Cerebellar cortex (tissue), 1 donor: ENCODE measurements at places on chromosomes 12 and 14.

DNA sequence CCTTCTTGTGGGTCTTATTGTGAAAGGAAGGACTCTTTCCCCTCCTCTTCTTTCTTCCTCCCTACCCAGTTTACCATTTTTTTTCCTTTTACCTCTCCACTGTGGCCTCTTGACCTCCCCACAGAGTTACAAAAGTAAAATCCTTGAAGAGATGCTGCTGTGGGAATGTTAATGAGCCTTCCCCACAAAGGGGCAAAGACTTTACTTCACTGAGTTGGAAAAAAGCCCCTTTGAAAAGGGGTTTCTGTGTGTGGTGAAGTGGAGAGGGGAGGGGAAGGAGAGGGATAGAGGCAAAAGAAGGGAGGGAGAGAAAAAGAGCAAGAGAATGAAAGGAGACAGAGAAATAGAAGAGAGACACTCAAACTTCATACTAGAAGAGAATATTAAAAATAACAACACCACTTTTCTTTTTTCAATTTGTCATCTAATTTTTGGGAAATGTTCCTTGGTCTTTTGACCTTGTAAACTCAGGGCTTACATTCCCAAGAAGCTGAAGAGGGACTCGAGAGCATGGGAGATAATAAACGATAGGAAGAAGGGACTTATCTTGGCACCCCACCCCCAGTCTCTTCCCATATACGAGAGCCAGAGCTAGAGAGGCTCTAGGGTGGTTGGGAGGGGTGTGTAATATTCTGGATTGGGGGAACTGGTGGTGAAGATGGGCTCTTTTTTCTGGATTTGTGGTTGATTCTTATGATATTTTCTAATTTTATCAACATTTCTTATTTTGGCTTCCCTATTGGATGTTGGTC, 13.2 kb upstream of the SALL2 start:
- DNase-seq, result no peak

DNA sequence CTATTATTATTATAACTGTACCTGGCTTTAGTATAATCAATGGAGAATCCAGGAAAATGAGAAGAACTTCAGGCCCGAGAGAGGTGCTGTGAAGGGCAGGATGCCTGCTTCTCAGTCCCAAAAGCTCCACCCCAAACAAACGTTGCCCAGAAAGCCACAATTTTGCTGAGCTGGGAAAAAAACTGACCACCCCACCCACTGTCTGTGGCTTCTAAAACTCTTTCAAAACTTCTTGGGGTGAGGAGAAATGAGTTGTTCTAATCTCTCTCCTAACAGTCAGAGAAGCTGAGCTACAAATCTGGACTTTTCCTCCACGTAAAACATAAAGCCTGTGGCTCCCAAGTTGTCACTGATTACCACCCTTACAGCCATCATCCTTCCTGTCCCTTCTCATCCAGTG, 13.4 kb downstream of the VDR start:
- DNase-seq, result no peak

- DNase-seq, result peak; percentile 74
Measured at GRCh38 chr12:107130830-107131611, 37.7 kb upstream of the CRY1 start.

- DNase-seq, result no peak
Measured at GRCh38 chr12:110245369-110245772, 35.7 kb upstream of the ATP2A2 start.

GRCh38 chr12:16291032-16291431, 13.5 kb upstream of the SLC15A5 start:
- no peak for DNase-seq

GRCh38 chr12:62860501-62861411, 74.2 kb downstream of the PPM1H start:
- peak; percentile 62 for DNase-seq

DNA sequence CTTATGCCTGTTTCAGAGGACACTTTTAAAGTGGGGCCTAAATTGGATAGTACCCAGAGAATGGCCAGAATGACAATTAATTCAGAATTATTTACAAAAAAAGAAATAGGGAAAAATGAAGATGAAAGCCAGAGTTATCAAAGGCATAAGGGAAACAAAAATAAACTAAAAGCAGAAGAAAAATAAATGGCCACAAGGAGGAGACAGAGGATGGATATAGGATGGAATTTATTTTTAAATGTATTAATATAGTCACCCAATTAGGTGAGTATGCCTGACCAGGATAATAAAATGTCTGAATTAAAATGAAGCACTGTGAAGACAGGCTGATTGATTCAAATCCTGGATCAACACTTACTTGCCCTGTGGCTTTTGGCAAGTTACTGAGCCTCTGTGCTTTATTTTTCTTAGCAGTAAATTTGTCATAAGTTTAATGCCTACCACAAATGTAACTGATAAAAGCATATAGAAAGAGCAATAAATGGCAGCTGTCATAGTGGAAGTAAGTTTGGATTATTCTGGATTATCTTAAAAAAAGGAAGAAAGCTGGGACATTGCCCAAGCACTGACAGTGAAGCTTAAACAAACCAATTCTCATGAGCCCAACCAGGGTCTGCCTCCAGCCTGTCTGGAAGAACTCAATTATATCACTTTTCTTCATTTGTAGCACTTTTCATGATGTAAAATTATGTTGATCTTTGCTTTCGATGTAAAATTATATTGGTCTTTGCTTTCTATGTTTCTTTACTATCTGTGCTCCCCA, 3.5 kb downstream of the CLEC9A start:
- DNase-seq, result no peak

DNA sequence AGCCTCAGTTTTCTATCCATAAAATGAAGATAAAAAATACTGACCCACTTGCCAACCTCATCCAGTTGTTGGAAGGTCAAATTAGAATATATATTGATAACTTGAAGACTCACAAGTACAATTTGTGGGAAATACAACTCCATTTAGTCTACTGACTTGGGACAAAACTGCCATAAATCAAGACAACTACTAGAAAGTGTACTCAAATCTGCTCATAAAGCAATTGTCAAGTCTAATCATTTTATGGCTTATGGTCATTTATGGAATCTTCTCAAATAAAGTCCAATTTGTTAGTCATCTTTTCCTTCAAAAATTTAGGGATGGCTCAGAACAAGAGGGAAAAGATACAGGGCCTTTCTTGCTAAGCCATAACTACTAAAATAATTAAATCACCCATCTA, 7.0 kb downstream of the BTG1 start:
- DNase-seq, result no peak

- DNase-seq, result no peak
Measured at GRCh38 chr14:104357689-104358527, 219.5 kb downstream of the KIF26A start.

- peak; percentile 81 for DNase-seq
Measured at GRCh38 chr12:3154006-3154405, 76.8 kb downstream of the TSPAN9 start.

DNA sequence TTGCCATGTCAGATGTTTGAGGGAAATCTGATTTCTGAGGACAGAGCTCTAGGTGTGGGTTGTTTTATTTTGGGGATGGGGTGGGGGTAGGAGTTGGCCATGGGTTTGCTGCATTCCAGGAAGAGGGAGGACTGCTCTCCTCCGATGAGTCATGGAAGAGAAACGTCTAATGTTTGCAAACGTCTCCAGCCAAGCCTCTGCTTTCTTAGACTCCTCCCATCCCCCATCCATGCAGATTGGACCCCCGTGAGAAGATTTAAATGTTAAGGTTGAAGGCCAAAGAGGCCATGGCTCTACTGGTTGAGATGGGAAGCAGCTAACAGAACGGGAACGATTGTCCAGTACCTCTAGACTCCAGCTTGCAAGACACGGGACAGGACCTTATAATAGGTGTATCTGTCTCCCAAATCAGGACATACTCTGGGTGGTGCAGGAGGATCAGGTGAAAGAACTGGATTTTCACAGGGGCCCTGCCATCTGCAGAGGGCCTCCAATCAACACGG, 11.4 kb upstream of the ATP2A2 start:
- no peak for DNase-seq

- no peak for DNase-seq
Measured at GRCh38 chr14:83923842-83924241, 1606.1 kb upstream of the FLRT2 start.

- DNase-seq, result no peak
Measured at GRCh38 chr12:67515679-67516340, 132.7 kb upstream of the DYRK2 start.

DNA sequence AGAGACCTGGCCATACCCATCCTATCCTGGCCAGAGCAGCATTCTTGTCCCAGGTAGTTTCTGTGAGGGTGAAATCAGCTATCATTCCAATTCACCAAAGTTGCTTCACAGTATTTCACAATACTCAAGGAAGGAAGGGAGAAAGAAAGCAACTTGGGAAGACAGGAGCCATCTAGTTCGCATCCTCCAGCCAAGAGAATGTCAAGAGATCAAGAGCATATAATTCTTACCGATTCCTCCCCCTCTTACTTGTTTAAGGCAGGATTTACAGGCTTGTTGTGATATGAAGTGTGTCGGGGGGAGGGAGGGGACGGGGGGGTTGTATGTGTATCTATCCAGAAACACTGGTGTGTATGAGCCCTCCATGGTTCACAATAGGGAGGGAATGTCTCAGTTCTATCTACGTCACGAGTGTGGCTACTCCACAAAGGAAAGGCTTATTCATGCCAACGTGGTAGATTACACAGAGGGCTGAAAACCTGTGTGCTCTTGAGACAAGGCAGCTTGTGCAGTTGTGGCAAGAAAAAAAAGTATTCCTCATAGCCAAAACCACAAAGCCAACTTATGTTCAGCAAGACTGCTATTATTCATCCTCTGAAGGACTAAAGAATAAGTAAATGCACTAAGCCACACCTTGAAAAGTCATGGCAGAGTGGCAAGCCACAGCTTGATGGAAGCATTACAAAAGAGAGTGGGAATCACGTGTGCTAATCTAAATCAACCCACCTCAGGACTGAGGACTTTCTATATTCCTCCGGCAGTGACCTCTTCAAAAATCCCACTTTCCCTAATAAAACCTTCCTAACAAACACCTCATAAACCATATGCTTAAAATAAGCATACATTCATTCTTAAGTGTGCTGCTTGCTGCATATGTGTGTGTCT, 35.0 kb downstream of the CORO1C start:
- no peak for DNase-seq

- peak; percentile 25 for DNase-seq
Measured at GRCh38 chr12:47705229-47705565, 633 bp downstream of the RPAP3 start.

GRCh38 chr14:23153851-23154796, 29.3 kb downstream of the SLC7A8 start:
- peak; percentile 95 for DNase-seq

- DNase-seq, result no peak
Measured at GRCh38 chr12:96326628-96327227, 73.5 kb downstream of the CDK17 start.

GRCh38 chr12:1911598-1912575, 6.6 kb downstream of the CACNA2D4 start:
- DNase-seq, result no peak

GRCh38 chr12:87618199-87618598, 411.0 kb downstream of the C12orf50 start:
- DNase-seq, result no peak

GRCh38 chr14:73814153-73814552, 37.5 kb upstream of the PTGR2 start:
- DNase-seq, result no peak

DNA sequence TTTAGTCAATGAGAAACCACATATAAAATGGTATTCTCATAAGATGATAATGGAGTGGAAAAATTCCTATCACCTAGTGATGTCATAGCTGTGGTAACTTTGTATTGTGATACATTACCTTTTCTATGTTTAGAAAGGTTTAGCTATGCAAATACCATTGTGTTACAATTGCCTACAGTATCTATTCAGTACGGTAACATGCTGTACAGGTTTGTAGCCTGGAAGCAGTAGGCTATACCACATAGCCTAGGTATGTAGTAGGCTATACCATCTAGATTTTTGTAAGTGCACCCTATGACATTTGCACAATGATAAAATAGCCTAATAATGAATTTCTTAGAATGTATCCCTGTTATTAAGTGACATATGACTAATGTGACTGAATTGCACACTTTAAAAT, 50.5 kb upstream of the CCDC196 start:
- DNase-seq, result no peak

DNA sequence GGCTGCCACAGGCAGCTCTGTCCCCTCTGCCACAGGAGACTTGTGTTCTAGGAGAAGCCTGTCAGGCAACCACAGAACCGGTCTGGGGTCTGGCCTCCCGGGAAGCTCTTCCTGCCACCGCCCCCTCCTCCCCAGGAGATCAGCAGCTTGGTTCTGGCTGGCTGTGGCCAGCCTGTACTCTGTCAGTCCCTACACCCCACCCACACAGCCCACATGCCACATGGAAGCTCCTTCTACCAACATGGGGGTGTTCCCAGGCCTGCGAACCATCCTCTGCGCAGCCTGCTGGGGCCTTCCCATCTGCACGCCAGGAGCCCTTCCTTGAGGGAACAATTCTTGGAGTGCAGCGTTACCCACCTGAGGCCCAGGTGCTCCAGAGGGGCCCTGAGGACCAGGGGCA, 16.8 kb downstream of the TMEM106C start:
- no peak for DNase-seq

DNA sequence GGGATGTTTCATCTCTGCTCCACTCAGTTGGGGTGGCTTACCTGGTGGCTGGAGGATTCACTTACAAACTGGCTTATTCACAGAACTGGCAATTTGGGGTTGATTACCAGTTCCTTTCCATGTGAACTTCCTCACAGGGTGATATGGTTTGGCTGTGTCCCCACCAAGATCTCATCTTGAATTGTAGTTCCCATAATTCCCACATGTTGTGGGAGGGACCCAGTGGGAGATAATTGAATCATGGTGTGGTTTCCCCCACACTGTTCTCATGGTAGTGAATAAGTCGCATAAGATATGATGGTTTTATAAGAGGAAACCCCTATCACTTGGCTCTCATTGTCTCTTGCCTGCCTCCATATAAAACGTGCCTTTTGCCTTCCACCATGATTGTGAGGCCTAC, 26.9 kb upstream of the IGF1 start:
- no peak for DNase-seq

- DNase-seq, result peak; percentile 14
Measured at GRCh38 chr14:41605550-41606281, 960 bp upstream of the LRFN5 start.

DNA sequence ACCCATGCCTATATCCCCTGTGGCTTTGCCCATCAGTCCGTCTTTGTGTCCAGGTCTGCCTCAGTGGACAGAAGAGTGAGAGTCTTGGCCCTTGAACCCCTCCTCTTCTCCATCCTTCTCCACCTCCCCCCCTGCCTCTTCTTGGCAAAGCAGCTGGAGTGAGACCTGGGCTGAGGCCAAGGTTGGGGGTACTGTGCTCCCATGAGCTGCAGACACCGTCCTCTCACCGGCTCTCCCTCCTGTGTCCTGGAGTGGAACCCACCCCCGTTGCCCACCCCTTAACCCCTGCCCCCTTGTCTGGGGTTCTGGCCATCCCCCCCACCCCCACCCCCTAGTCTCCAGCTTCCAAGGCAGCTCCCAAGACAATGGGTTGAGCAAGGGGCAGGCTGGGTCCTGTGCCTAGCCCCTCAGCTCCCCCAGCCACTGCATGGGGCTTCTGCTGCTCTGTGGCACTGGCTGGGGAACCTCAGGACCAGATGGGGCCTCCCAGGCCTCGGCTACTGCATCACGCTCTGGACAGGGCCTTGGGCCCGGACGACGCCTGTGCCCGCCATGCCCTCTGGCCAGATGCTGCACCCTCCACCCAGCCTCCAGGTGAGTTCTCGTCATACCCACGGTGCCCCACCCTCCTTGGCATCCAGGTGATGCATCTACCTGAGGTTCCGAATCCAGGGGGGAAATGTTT, 35.7 kb downstream of the RTL1 start:
- DNase-seq, result no peak
